Peyer's patch (tissue), 4 donors: ENCODE measurements at places on chromosomes 11 and 22. TPM values are rescaled to one million over a fixed set of nuclear protein-coding genes. Genes with fewer than 3 reads are reported as not detected.

- H3K27ac ChIP-seq: no peak overlapping the region
- no peaks in the 10 kb centered on the region for H3K36me3 ChIP-seq
- no peaks in the 10 kb centered on the region for H3K27me3 ChIP-seq
- no peaks in the 10 kb centered on the region for H3K4me1 ChIP-seq
Observed at GRCh38 chr11:116505298-116506262, 267.2 kb downstream of the BUD13 start.

Gene MFRP
- total RNA-seq: not detected

GRCh38 chr11:134322553-134322952 lies 9.2 kb upstream of the GLB1L2 start:
- no peaks in the 10 kb centered on the region for H3K4me1 ChIP-seq
- no peak overlapping the region for H3K27ac ChIP-seq
- no peak for DNase-seq
- no peaks in the 10 kb centered on the region for H3K36me3 ChIP-seq
- H3K27me3 ChIP-seq: no peaks in the 10 kb centered on the region

Gene CBX7
- total RNA-seq: 56.6 TPM

Gene OR56A1
- not detected for total RNA-seq

DNA sequence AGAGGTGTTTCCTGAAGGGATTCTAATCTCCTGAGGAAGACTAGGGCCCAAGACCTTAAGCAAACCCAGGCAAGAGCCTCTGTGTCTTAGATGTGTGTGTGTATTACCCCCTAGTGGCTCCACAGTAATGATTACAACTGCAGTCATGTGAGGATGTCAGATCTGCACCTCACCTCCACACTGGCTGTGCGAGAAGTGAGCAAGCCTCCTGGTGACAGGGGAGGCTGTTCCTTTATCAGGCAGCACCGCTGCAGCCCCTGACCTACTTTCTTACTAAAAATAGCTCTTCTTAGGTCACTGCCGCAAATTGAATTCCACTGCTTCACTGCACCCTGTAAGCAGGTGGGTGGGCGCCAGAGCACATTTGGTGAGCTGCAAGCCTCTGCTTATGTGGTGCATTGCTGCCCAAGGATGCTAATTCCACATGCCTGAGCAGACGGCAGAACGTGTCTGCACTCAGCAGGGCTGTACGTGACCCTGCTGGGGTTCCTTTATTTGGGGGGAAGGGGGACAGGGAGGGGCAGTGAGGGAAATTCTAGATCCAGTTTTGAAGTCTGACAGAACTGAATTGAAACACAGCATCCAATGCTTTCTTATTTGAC lies 112.4 kb downstream of the KCNC1 start:
- H3K4me1 ChIP-seq: no peaks in the 10 kb centered on the region
- H3K27me3 ChIP-seq: no peaks in the 10 kb centered on the region
- DNase-seq: no peak

- H3K27me3 ChIP-seq: no peaks in the 10 kb centered on the region
- no peak overlapping the region for H3K27ac ChIP-seq
- no peaks in the 10 kb centered on the region for H3K36me3 ChIP-seq
- no peaks in the 10 kb centered on the region for H3K4me1 ChIP-seq
- no peak for DNase-seq
- H3K4me3 ChIP-seq: no peak overlapping the region
Observed at GRCh38 chr22:35824256-35824655, 106.6 kb downstream of the APOL5 start.

Gene PNPLA3
- 0.88 TPM for total RNA-seq

Gene TREH
- total RNA-seq: 30.5 TPM
